ENCODE measurements at places on chromosomes 4 and X.

GRCh38 chrX:150329868-150330267 lies 33.2 kb upstream of the MAMLD1 start:
- DNase-seq: no peak

GRCh38 chr4:33831442-33832066 lies 2412.8 kb downstream of the ARAP2 start:
- no peak for DNase-seq

DNA sequence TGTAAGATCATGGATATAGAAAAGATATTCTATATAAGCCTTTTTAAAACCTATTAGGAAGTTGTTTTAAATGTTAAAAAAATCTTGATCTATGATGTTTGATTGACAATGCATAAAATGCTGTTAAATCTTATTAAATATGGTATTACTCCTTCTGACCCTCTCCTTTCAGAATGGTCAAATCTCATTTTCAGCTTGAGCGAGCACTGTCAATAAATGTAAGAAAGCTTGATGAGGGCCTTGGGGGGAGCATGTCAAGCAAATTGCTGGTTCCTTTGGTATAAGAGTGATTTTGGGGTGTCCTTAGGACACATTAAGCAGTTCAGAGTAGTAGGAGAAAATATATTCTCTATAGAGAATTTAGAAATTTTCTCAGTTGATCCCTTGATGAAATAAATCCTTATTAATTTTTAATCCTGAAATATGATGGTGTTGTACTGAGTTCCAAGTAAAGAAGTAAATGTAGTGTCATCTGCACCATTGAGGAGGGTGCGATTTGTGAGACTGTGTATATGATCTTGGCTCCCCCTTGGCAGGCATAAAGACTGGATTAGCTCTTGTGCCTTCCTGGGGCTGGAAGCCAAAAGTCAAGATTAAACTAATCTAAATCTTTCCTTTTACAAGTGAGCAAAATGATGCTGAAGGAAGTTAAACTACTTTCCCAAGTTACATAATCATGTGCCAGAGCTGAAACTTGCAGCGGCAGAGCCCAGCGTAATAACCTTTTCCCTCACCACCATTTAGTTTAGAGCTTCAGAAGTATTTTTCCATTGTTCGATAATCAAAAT lies 82.6 kb upstream of the ANK2 start:
- DNase-seq: no peak

- no peak for DNase-seq
Observed at GRCh38 chrX:40082447-40083119, 15.2 kb downstream of the BCOR start.

- no peak for DNase-seq
Observed at GRCh38 chr4:76055016-76055415, 19.1 kb upstream of the CXCL11 start.

DNA sequence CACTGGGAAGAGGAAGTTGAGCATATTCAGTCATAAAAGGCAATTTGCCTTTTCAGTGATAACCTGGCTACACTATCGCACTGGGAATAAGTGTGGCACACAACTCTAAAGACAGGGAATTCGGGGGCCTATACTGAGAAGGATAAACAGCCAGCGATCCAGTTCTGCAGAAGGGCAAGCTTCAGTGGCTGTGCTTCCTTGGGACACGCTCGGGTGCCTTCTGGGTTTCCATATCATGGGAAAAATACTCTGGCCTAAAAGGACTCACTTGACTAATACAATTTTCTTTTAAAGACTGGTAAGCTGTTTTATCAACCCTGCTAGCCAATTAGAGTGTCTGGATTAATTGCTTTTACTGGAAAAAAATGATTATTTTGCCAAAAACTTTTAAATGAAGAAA lies 58.5 kb downstream of the TENM3 start:
- DNase-seq: no peak

DNA sequence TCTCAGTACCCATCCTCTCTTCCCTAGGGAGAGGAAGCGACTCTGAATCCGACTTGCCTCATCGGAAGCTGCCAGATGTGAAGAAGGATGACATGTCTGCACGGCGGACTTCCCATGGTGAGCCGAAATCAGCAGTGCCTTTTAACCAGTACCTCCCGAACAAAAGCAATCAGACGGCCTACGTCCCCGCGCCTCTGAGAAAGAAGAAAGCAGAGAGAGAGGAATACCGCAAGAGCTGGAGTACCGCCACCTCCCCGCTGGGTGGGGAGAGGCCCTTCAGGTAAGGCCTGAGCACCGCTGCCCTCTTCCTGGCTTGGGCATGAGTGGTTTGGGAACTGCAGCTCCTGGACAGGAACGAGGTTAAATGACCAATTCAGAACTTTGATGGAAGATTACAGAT lies 81.2 kb downstream of the LIMCH1 start:
- DNase-seq: no peak

GRCh38 chrX:141814213-141814857 lies 23.8 kb upstream of the MAGEC3 start:
- no peak for DNase-seq

DNA sequence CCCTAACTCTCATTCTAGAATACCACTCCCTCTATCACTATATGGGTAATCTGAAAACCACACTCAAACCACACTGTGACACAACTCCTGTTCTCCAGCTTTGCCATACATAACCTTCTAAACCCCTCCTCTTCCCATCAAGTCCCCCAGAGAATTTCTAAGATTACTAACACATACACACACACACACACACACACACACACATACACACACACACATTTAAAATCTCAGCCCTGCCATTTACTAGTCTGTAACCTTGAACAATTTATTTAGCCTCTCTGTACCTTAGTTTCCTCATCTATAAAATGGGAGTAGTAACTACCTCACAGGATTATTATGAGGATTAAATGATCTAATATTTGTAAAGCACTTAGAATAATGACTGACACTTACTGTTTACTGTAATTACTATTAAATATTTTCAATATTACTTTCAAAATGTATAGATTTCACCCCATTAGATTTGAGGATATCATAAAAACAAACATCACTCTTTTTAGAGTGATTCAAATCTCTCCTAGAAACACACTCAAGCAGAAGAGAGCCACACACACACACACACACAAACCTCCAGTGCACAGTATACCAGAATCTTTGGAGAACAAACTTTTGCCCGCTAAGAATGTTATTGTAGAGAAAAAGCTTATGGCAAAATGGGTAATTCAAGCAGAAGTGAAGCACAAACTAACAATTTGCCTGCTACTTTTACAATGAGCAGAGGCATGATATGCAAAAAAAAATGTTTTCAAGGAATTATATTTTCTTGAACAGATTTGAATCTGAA lies 3.8 kb downstream of the ANKRD50 start:
- DNase-seq: no peak

DNA sequence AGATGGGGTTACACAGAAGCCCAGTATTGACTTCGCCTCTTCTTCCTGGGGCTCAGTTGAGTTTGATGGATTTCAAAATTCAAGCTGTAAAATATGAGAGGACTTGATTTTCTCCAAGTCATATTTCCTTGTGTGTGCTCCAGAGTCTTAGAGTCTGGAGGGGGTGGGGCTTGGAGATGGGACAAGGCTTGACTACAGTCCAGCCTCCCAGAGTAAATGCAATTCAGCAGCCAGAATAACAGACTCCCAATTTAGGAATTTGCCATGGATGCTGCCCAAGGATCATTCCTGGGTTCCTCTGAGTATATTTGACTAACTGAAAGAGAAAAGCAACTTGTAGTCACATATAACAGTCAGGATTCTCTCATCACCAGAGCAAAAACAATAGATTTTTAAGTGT lies 53.7 kb upstream of the RBPJ start:
- DNase-seq: no peak

DNA sequence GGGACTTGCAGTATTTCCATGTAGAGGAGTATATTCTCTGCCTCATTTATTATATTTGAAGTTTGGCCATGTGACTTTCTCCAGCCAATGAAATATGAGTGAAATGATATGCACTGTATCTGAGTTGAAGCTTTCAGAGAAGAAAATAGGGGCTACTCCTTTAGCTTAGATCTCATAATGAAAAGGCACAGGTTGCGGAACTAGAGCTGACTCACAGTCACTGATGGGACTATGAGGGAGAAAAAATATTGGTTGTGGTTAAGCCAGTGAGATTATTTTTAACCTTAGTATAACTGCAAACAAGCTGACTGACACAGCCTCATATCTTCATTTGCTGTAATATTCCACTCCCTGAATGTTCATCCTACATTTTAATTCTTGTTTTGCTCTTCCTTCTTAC lies 1104.3 kb downstream of the RPA4 start:
- DNase-seq: no peak

GRCh38 chr4:48065587-48066052 lies 49.0 kb downstream of the NIPAL1 start:
- DNase-seq: no peak

- no peak for DNase-seq
Observed at GRCh38 chrX:116241001-116241400, 70.5 kb downstream of the AGTR2 start.

DNA sequence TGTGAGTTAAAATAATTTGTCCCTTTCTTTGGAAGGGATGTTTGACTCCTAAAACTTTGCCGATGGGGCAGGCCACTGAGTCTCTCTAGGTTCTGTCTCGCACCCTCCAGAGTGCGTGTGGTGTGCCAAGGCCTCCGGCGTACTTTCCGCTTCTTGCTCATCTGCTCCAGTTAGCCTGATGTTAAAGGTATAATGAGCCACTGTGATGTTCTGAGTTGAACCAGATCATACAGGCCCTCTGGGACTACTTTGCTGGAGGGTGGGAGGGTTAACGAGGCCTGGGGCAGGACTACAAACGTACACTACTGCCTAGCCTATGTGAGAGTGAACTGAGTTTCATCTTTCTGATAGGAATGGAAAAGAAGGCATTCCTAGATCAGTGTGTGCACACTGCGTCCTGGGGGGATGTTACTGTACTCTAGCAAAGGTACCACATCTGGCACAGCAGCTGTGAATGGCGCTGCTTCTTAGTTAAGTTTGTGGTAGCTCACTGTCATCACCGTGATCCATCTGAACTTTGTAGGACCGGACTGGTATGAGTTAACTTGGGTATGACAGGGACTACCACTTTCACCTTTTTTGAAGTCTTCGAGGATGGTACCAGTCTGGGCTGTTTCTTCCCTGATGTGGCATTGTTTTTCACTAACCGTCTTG lies 60.2 kb downstream of the RGS12 start:
- no peak for DNase-seq

- no peak for DNase-seq
Observed at GRCh38 chrX:38970074-38970473, 168.8 kb downstream of the MID1IP1 start.

GRCh38 chr4:73520821-73521220 lies 39.3 kb downstream of the AFM start:
- no peak for DNase-seq

GRCh38 chr4:145266881-145267280 lies 86.5 kb upstream of the OTUD4 start:
- DNase-seq: no peak

DNA sequence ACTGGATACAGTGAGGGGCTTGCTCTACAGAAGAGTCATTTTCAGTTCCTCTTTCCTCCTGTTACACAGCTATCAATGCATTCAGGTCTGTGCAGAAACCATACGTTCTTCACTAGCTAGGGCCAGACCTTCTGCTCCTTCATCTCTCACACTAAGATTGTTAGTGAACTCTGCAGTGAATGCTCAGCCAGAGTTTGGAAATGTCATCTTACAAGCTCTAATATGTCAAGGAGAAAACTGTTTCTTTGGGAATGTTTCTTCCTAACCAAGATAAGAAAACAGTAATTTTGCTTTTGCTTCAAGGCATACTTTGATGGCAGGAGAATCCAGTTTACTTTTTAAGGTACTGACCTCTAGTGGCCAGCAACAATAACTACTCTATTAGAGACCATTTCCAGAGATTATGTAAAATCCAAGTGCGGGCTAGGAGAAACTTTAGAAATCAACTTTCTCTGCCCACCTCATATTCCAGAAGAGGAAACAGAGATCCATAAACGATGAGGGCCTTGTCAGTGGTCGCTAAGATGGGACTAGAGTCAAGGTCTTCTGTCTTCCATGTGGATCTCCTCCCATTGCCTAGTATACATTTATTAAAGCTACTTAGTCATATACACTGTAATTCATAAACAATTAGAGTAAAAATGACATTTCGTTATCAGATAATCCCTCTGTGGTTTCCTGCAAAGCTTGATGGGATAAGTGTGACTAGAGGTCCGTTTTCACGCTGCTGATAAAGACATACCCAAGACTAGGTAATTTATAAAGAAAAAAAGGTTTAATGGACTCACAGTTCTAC lies 12.1 kb upstream of the CC2D2A start:
- no peak for DNase-seq

DNA sequence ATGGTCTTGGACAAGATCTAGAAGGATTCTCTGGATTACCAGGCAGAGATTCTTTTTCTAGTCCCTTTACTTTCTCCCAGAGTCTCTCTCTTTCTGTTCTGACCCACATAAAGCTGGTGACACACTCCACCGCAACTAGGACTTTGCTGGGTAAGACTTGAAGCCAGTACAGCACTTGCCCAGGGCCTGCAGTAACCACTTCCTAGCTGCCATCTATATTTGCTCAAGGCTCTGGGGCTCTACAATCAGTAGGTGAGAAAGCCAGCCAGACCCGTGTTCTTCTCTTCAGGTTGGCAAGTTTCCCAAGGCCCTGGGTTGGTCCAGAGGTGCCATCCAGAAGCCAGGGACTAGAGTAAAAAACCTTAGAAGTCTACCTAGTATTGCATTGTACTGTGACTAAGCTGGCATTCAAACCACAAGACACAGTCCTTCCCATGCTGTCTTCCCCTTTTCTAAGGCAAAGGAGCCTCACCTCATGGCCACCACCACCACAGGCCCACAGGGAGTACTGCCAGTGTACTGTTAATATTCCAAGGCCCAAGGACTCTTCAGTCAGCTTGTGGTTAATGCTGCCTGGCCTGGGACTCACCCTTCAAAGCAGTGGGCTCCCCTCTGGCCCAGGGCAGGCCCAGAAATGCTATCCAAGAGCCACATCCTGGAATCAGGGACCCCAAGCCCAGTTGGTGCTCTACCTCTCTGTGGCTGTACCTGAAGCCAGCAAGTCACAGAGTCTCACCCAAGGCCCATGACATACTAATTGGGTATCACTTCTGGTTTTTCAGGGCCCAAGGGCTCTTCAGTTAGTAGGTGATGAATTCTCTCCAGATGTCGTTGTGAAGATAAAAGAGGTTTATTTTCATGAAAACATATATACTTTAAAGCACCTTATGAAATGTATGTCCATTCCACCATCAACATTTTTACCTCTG lies 54.7 kb downstream of the CD38 start:
- DNase-seq: no peak

GRCh38 chr4:151822331-151822730 lies 61.5 kb upstream of the GATB start:
- no peak for DNase-seq

DNA sequence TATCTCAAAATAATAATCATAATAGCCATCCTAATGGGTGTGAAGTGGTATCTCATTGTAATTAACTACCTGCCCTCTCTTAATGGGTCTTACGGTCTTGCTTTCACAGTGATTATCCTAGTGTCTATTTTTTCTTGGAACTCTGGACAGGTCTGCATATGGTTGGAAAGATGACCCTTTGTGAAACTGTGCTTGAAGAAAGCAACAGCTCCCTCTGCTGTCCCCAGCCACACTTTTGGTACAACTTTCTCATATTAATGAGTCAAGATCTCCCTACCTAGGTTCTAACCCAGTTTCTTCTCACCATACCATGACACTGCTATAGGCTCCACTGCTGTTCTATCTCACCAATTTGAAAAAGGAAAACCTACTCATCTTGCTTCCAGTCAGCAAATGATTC lies 2.4 kb downstream of the TFDP3 start:
- no peak for DNase-seq

GRCh38 chr4:86536151-86536550 lies 58.0 kb upstream of the PTPN13 start:
- DNase-seq: no peak

GRCh38 chr4:72525938-72526337 lies 43.1 kb downstream of the ADAMTS3 start:
- DNase-seq: no peak
